ENCODE measurements at places on chromosomes 13 and 19.

GRCh38 chr19:48741129-48741999 is 954 bp upstream of the RASIP1 start:
- DNase-seq = no peak

DNA sequence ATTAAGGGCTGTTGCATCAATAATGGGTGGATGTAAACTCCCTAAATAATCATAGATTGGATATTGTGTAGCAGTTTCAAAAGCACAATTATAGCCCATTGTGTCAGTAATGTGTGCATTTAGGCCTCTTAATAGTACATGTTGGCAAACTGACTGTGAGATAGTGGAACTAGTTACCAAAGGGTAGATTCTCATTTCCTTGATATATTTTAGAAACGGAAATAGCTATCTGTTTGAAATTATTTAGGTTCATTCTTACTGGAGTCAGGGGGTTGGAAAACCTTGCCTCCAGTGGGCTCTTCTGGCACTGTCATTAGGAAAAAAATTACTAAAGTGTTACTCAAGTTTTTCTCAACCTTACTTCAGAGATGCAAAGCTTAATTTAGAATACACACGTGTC is 1074.9 kb downstream of the PCDH17 start:
- no peak for DNase-seq

DNA sequence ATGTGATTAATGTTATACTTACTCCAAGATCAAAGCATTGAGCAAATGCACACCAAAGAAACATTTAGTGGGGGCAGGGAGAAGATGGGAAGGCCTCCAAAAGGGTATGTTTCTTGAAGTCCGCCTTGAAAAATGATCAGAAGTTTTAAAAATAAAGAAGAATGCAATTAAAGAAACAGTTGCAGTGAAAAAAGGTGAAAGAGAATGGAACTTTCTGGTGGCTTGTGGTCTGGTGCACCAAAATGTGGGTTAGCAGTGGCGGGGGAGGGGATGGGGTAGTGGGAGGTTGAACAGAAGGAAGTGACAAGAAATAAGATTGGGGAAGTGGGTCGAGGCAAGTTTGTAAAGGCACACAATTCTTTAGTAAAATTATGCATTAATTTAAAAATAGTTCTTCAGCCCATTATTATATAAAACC is 2.5 kb downstream of the LCP1 start:
- no peak for DNase-seq

GRCh38 chr19:28330831-28331230 is 882.1 kb downstream of the UQCRFS1 start:
- peak; percentile 35 for DNase-seq

GRCh38 chr13:33249066-33249465 is 36.5 kb downstream of the STARD13 start:
- DNase-seq = peak; percentile 85

DNA sequence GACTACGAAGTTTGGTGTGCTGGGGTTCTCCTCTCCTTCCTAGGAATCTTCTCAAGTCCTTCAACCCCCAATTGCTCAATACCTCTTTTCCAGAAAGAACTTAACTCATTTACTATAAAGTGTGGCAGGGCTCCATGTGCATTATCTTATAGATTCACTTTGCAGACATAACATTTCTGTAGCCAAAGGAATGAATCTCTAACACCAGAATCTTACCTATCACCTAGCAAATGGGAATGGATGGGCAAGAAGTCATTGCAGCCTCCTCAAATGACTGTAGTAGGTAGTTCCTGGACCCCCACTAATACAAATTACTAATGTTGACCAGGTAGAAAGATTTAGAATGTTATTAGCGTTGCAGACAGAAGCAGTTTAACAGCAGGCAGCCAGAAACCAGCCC is 5.7 kb upstream of the CACNA1A start:
- DNase-seq = no peak

GRCh38 chr19:47890865-47891621 is 4.9 kb upstream of the SULT2A1 start:
- DNase-seq = no peak

GRCh38 chr13:33250609-33251008 is 34.9 kb downstream of the STARD13 start:
- DNase-seq = no peak

GRCh38 chr13:106536244-106537034 is 977 bp upstream of the EFNB2 start:
- peak; percentile 58 for DNase-seq

- DNase-seq = no peak
Observed at GRCh38 chr13:106187101-106187500, 348.4 kb downstream of the EFNB2 start.

DNA sequence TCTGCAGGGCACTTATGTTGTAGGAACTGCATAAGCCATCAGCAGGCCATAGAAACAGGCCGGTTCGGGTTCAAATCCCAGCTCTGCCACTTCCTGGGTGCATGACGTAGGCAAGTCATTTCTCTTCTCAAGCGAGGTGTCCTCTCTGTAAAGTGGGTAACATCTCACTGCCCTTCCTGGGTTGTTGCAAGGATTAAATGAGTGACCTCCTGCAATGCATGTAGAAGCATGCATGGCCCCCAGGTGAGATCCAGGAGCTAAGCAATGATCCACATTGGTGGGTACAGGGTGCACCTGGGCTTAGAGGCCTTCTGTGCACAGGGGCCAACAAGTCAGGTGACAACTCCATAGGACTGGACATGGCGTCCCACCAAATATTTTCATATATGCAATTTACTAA is 13.8 kb downstream of the PHLDB3 start:
- DNase-seq = no peak

- DNase-seq = no peak
Observed at GRCh38 chr13:90103099-90103784, 1244.2 kb upstream of the MIR17HG start.

DNA sequence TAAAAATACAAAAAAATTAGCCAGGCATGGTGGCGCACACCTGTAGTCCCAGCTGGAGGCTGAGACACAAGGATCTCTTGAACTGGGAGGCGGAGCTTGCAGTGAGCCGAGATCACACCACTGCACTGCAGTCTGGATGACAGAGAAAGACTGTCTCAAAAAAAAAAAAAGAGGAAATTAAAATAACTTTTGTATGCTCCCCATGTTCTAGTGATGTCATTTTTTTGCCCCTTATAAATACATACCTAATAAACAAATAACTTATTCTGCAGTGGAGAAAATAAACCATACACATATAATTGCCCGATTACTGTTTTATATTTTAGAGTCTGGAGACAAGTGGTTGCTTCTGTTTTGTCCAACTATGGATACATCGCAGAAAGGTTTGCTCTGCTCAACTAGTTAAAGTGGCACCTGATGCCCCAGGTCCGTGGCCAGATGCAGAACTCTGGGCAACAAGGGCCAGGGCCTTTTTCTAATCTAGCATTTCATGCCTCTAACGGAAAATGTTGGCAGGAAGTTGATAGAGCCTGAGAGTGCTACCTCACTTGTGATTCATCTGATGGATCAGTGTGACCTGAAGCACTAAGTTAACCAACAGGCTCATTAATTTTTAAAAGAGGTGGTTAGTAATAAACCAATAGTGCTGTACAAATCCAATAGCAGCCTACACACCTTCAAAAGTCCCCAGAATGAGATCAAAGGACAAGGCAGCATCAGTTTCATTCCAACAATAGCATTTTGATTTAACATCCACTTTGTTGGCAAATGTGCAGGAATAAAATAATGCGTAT is 18.8 kb downstream of the UBE2L5 start:
- peak; percentile 53 for DNase-seq

DNA sequence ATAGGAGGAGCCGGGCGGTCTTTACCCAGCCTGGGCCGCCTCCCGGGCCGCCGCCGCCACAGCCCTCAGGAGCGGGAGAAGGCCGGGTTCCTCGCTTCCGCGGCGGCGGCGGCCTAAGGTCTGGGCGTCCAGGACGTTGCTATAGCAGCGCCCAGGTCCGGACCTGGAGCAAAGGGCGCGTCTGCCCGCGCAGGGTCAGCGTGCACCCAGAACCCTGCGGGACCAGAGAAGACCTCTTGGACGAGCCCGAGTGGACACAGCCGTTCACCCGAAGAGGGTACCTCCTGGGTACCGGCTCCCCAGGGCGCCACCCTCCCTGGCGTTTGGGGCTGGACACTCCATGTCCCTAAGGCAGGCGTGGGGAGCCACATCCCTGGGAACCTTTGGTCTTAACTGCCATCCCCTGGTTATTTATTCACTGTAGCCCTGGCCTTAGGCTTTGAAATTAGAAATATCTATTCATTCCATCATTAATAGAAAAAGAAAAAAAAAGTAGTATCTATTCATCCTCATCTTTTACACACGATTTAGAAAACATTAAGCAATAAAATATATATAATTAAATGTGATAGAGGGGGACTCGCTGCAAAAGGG is 2.4 kb downstream of the DZIP1 start:
- no peak for DNase-seq

GRCh38 chr13:43895940-43896339 is 16.2 kb downstream of the LACC1 start:
- DNase-seq = no peak

GRCh38 chr13:45194081-45194939 is 6.5 kb downstream of the KCTD4 start:
- DNase-seq = peak; percentile 63

GRCh38 chr19:3855320-3855719 is 13.5 kb downstream of the ZFR2 start:
- DNase-seq = peak; percentile 73

GRCh38 chr13:100306434-100306999 is 217.6 kb downstream of the PCCA start:
- no peak for DNase-seq

DNA sequence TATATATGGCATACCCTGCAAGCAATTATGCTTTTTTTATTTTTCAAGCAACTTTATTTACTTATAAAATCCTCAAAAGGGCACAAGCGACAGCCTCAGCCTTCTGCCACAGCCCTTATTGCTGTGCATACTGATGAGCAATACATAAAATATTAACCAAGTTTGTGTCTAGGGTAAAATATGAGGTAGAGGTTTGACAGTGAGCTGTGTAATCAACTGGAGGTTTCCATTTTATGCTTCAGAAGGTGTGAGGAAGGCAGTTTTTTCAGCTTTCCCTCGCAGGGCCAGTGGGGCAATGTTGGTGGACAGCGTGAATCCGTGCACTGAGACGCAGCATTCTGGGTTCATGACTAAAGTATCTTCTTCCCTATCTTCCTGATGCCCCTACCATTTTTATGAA is 310.4 kb downstream of the IRS2 start:
- DNase-seq = no peak

DNA sequence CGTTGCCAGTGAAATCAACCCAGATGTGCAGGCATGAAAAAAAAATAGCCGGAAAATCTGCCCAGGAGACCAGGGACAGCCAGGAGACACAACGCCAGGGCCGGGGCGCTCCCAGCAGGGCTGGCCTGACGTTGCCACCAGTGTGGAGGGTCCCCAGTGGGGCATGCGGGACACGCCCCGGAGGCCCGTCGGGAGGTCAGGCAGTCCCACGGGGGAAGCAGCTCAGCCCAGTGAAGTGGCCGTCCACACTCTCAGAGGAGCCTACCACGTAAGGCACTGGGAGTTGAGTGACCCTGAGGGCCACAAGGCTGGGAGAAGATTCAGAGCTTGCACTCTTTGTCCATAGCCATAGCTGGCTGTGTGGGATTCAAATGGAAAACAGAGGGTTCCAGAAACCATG is 53.2 kb upstream of the GAS6 start:
- DNase-seq = no peak

- no peak for DNase-seq
Observed at GRCh38 chr13:99792079-99792921, 179.3 kb downstream of the ZIC5 start.

DNA sequence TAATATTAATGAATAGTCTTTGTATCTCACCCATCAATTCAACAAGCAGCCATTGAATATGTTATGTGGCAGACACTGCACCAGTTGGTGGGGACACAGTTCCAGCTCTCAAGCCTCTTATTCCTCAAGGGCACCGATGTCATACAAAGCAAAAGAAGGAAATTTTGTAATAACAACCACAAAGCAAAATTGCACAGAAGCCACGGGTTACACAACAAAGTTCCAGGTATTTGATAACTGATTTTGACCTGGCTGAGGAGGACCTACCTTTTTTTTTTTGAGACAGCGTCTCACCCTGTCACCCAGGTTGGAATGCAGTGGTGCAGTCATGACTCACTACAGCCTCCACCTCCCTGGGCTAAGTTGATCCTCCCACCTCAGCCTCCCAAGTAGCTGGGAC is 266.7 kb downstream of the FOXO1 start:
- DNase-seq = no peak

- DNase-seq = no peak
Observed at GRCh38 chr13:64910096-64910495, 2320.0 kb downstream of the PCDH9 start.

- no peak for DNase-seq
Observed at GRCh38 chr13:30751183-30751933, 16.0 kb downstream of the ALOX5AP start.

DNA sequence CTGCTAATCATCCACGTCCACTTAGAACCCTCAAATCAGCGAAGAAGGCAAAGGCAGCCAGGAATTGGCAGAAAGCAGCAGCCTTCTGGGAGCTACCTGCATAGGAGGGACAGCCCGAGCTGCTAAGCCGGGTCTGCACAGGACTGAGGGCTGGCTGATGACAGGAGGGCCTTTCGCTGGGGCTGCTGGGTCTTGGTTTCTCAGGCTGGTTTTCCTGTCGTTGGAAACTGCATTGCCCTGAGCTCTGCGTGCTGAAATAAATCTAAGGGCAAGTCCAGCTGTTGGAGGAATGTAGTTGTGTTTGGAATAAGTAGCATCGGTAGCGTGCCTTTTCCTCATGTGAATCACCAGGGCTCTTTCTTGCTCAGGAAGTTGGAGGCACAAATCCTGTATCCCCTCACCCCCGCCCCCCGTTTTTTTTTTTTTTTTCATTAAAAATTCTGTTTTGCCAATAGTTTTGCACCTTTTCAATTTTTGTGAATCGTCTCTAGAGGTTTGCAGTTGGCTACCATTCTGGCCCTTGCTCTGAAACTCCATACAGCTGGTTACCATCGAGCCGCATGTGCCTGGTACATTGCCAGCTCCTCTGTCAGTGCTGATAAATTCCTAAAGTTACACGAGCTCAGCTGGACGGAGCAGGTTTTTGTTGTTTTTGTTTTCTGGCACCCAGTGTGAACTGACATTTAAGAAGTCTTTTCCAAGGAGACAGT is 193.9 kb upstream of the RNF113B start:
- no peak for DNase-seq

GRCh38 chr19:28633319-28634018 is 579.5 kb downstream of the UQCRFS1 start:
- DNase-seq = peak; percentile 38

- no peak for DNase-seq
Observed at GRCh38 chr19:7104747-7105447, 35.4 kb downstream of the ZNF557 start.

- no peak for DNase-seq
Observed at GRCh38 chr19:2423071-2423914, 4.1 kb downstream of the TIMM13 start.

GRCh38 chr19:6738787-6739389 is 592 bp upstream of the TRIP10 start:
- no peak for DNase-seq

GRCh38 chr19:1104311-1105007 is 665 bp downstream of the GPX4 start:
- peak; percentile 57 for DNase-seq

- no peak for DNase-seq
Observed at GRCh38 chr13:106302843-106303242, 232.6 kb downstream of the EFNB2 start.

Measured in RCC 7860 (cell line).